Activated naive CD8-positive, alpha-beta T cell treated with anti-CD3 and anti-CD28 coated beads for 36 hours (primary cell): ENCODE measurements at places on chromosomes 4 and X. TPM values are rescaled to one million over a fixed set of nuclear protein-coding genes. Genes with fewer than 3 reads are reported as not detected.

GRCh38 chrX:19121898-19122640 lies at the start of gene ADGRG2:
Gene ADGRG2 (minus strand): TSS chrX:19122468. CDS start chrX:19068834, 53,634 bp downstream.
- DNase-seq: no peak

DNA sequence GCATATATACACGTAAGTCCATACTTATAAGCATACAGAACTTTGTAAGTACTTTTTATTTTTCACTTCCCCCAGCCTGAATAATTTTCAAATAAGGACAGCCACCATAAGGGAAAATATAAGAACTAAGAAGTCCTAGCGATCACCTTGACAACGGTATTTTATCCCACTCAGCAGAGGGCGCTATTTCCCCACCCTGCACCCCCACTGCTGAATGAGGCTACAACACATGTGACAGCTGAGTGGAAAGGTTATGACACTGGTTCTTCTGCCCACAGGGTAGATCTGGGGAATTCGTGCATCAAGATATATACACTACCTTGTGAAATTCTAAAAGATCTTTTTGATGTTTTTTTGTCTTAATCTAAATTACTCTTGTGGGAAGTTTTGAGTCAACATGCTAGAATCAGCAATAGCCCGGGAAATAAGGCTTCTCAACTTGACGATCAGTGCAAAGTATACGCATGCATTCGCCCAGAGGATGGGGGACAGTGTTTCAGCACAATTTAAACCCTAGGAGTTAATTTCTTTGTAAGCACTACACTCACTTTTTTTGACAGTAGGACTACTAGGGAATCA lies 151.5 kb downstream of the CORIN start:
- peak; percentile 60 for DNase-seq

GRCh38 chr4:85829276-85830051 lies 354.5 kb downstream of the ARHGAP24 start:
- DNase-seq: no peak

The TIMP1 gene
- total RNA-seq: 2.7 TPM
